ENCODE measurements at places on chromosomes 2 and 18. TPM values are rescaled to one million over a fixed set of nuclear protein-coding genes. Genes with fewer than 3 reads are reported as not detected.

Gene TUBA4B
- polyA plus RNA-seq, result not detected

Gene CIDEA
- polyA plus RNA-seq, result not detected

Gene SLC16A14
- 6.0 TPM for polyA plus RNA-seq

Gene POTEJ
- 0.59 TPM for polyA plus RNA-seq

Measured in cardiac muscle cell (in vitro differentiated cells and primary cell).